ENCODE measurements at places on chromosomes 1 and 21.

- DNase-seq, result peak; percentile 62
These were observed 40.7 kb upstream of the PRKACB start for GRCh38 chr1:84103197-84103992.

- DNase-seq, result no peak
These were observed 24.4 kb upstream of the AGBL4 start for GRCh38 chr1:50047916-50048694.

GRCh38 chr1:209384710-209385550 is 198.6 kb upstream of the CAMK1G start:
- no peak for DNase-seq

DNA sequence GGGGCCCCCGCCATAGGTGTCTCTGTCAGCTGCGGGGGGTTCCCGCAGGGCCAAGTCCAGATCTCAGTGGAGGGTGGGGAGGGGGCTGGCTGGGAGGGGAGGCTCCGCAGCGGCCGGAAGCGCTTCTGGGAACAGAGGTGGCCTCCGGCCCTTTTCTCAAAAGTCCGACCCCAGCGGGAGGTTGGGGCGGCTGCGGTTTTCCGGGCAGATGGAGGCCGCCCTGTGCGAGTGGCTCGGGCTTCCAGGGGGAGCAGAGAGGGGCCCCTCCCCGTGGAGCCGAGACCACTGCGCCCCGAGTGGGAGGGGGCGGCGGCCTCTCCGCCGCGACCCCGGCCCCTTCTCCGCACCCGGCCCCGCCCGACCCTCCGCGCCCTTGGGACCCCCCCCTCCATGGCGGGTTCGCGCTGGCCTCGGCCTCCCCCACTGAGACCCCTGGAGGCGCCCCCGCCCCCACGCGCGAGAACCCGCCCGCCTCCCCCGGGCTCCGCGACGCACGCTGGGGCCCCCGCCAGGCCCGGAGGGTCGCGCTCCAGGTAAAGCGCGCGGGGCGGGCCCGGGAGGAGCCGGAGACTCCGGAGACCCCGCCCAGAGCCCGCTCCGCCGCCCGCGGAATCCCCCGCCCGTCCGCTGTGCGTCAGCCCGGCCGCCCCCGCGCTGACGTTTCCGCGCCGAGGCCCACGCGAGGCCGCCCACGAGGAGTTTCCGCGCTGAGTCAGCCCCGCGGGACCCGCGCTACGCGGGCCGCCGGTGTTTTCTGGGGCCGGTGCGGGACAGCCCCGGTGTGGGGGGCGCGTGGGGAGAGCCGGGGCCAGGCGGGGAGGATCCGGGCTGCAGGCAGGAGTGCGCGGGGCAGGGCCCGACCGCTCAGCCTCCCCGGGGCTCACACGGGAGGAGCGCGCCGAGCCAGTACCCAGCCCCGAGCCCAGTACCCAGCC is 5.2 kb downstream of the TNFRSF18 start:
- DNase-seq, result peak; percentile 86

DNA sequence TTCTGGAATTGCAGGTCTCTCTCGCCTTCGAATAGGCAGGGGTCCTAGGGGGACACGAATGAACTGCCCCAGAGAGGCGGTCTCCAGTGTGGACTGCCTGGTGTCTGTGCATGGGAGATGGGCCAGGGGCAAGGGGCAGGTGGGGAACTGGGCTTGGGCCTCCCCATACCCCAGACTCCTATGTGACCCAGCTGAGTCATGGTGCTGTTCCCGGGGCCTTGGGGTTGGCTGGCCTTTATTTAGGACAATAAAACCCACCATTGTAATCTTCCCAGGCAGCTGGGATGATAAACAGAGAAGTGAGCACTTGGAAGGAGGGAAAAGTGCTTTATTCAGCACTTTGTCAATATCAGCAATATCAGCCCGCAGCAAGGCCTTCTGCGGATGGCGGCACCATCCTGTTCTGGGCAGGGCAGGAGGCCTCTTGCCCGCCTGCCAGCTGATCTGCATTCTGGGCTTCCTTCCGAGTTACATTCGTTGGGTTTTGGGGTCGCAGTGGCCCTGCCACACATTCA is 209.0 kb upstream of the TMEM51 start:
- DNase-seq, result no peak

DNA sequence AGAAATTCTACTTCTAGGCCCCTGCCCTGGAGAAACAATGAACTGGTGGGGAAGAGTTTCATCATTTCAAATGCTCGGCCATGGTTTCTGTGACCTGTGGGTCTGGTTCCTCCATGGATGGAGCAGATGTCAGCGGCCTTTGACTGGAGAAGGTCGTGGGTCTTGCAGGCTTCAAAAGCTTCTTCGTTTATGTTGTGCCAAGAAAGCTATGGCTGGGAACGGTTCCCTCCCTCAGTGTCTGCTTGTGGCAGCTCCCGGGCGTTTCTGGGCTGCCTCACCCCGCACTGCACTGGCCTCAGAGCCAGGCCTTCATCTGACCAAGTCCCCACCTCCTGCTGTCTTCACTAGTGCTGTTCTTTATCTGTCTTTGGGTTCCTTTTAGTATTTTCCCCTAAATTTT is 46.4 kb upstream of the POFUT2 start:
- DNase-seq, result no peak

- DNase-seq, result no peak
These were observed 28.9 kb upstream of the NFASC start for GRCh38 chr1:204841798-204842197.

DNA sequence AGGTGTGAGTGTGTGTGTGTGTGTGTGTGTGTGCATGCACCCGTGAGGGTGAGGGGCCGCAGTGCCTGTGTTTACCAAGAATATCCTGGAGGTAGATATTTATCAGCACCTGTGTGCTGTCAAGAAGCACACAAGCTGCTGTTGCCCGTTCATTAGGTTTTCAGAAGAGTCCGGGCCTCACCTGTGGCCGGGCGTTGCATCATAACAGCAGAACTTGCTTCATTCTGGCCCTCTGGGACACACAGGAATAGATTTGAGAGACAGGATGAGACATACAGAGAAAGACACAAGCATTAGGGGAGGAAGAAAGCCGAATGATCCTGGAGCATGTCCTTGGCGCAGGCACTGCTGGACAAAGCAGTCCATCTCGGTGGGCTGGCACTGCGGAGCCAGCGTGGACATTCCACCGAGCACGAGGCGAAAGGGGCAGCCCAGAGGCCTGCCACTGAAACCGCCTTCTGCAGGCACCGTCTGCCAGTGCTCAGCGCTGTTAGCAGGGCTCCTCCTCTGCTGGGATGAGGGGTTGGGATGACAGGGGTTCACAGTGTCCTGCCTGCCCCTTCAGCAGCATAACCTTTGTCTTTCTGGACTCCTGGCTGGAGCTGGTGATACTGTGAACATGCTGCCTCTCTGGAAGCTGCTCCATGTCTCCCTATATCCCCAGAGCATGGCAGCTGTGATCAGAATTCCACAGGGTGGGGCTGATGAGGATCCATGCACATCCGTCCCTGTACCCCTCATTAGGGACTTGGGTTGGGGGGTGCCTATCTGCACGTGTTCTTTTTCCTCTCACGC is 81.1 kb downstream of the PEX14 start:
- DNase-seq, result no peak

Data from AG08396 (cell line).